Activated gamma-delta T cell (primary cell): ENCODE measurements at places on chromosomes 1 and 21.

DNA sequence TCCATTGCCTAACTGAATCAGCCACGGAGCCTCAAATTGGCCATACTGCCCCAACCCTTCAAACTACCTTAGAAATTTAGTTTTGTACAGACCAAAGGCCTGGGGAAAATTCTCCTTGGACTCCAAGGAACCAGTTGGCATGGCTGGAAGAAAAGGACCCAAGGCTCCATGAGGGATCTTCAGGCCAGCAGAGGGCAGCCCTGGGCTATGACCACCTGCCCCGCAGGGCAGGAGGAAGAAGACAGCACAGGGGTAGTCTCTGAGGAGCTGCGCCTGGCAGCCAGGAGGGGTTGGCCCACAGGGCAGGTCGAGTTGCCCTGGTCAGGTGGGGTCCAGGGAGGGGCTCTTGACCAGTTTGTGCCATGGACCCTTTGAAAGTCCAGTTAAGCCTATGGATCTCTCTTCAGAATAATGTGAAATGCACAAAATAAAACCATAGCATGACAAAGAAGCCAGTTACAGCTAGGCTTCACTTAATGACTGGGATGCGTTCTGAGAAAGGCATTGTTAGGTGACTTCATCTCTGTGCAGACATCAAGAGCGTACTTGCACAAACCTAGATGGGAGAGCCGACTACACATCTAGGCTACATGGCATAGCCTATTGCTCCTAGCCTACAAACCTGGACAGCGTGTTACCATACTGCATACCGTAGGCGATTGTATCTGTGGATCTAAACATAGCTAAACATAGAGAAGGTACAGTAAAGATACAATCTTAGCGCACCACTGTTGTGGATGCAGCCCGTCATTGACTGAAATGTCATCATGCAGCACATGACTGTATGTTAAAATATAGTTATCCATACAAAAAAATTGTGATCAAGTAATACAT, 26.1 kb downstream of the CACNA1S start:
- DNase-seq: no peak

DNA sequence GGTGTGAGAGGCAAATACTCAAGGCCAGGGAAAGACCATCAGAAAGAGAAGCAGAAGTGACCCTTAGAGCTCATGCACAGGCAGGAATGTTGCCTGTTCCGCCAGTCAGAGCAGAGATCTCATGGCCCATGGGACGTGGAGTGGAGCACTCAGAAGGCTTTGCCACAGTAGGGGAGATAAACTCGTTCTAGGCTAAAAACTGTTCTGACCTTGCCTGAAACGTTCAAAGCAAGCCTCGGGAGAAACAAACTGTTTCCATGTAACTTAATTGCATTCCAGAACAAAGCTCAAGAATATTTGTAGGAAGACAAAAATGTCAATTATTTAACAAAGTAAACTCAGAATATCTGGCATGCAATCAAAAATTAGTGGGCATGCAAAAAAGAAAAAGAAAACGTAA, 20.7 kb upstream of the SLC19A1 start:
- DNase-seq: no peak

DNA sequence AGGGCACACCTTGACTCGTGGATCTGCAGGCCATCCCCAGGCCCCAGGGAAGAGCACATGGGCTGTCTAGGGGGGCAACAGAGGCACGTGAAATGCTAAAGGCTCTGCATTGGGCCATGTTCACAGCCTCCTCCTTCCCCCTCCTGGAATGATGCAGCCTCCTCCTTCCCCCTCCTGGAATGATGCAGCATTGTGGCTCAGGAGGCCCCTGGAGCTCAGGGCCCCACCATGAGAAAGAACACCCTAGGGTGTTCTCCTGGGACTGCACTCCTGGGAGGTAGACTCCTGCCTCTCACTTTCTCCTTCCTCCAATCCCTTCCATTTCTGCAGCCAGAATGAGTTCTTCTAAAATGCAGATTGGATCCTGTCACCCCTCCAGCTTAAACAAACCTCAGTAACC, 1.5 kb upstream of the IGFN1 start:
- no peak for DNase-seq

- DNase-seq: no peak
Measured at GRCh38 chr1:17507915-17508314, 31.6 kb upstream of the ARHGEF10L start.

DNA sequence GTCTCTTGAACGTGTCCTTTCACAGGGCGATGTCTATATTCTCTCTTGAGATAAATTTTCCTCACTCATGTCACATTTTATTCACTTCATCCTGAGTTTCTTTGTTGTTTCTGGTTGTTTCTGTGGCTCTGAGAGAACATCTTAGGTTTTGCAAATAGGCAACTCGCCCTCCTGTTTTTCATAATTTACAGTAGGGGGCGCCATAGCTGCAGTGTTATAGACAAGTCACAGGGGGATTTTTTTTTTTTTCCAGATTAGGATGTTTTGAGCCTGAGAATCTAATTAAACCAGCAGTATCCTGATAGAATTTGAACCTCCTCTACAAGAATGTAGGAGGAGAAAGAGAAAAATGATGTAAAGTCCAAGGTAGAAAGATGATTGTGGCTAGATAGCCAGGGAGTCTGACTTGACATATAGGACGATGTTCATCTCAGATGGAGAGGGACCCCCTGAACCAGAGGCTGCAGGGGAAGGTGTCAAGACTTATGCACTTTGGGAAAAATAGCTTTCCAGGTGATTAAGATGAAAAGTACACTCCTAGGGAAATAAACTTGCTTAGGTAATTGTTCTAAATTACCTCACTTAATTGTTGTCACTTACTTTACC, 76.3 kb downstream of the ZP4 start:
- DNase-seq: no peak

DNA sequence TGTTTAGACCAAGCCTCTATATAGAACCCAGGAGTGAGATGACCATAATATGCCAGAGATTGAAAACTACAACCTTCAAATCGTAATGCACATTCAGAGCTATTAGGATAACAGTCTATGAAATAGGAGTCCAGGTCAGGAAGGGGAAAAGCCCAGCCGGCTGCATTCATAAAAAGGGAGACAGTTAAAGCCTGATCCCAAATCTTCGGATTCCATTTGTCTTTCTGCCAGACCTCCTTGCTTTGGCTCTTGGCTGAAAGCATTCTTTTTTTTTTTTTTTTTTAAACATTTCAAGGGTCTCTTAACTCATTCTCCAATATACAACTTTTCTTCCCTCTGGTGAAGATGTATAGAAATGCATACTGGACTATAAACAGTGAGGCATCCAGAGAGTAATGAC, 81.1 kb downstream of the NTPCR start:
- DNase-seq: no peak

DNA sequence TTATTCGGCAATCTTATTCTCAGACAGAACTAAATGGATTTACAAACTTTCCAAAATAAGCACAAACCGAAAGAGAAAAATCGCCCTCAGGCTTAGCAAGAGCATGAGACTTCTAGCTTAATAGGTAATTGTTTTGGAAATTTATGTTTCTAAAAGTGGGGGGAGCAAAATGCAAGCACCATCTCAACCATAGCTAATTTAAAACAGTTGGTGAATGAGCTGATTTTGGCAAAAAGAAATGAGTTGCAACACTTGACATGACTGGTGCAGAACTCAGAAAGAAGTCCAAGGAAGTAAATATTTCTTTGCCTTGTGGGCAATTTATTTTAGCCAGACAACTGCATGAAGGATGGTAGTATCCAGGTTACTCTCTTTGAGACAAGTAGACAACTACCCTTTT, 71.5 kb upstream of the PTGFR start:
- no peak for DNase-seq

DNA sequence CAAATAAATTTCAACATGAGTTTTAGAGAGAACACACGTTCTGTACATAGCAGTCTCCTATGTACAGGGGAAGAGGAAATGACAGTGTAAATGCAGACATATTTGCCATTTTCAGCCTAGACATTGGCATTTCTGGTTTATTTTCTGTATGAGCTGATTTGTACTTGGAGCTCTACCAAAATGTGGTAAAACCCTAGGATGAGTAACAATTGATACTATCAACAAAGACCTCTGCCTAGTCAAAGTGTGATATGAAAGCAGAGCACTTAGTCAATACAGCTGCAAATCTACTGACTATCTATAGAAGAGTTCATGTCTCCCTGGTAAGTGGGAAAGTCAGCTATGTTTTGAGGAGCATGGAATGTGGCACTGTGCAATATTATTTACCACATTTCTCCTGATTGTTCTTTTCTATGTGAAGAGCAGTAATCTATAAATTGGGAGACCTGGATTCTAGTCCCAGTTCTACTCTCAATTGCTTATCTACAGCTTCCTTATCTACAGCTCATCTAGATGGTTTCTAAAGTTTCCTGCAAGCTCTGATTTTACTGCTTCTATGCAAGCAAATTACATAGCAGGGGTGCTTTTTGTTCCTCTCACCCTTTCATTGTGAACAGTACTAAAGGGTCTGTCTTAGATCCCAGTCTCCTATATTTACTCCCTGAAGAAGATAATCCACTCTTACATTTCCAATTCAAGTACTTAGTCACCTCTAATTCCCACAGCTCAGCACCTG, 334.2 kb downstream of the NTNG1 start:
- DNase-seq: no peak

- DNase-seq: no peak
Measured at GRCh38 chr21:32499249-32500055, 85.9 kb downstream of the TCP10L start.

- no peak for DNase-seq
Measured at GRCh38 chr1:115251856-115252255, 86.2 kb downstream of the NGF start.

- no peak for DNase-seq
Measured at GRCh38 chr1:23152966-23153684, 15.5 kb downstream of the LUZP1 start.

DNA sequence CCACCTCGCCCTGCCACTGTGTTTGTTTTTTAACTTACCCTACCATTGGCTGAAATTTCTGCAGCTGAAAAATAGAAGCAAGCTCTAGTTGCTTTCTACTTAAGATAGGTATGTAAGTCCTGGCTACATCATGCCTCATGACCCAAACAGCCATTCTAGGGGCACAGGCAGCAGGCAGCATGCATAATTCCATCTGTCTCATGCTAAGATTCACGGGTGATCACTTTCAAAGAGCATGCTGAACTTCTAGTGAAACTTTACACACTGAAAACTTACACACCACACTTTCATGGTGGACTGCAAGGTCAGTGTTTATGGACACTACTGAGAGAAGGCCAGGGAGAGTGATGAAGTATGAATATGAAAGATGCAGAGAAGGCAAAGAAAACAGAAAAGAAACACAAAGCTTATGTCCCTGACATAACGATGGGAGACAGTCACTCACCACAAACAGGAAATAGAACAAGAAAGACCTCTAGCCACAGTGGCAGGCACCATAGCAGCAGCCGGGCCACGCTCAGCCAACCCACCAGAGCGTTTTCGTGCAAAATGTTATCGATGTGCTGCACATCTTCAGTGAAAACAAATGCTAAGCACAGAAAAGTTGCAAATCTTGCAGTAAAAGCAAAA, 102.3 kb upstream of the TIAM1 start:
- no peak for DNase-seq

GRCh38 chr1:44071461-44071860, 40.2 kb upstream of the SLC6A9 start:
- DNase-seq: no peak
